ENCODE measurements at places on chromosomes 13 and 19.

- DNase-seq = no peak
Observed at GRCh38 chr19:5825178-5825577, 14.3 kb downstream of the FUT6 start.

- DNase-seq = no peak
Observed at GRCh38 chr19:57800696-57801095, 14.0 kb downstream of the ZNF552 start.

- no peak for DNase-seq
Observed at GRCh38 chr13:25762795-25763377, 288.9 kb downstream of the SHISA2 start.

- DNase-seq = no peak
Observed at GRCh38 chr19:29573486-29573885, 32.6 kb upstream of the POP4 start.

GRCh38 chr19:5152013-5152763, 183.3 kb downstream of the KDM4B start:
- no peak for DNase-seq

DNA sequence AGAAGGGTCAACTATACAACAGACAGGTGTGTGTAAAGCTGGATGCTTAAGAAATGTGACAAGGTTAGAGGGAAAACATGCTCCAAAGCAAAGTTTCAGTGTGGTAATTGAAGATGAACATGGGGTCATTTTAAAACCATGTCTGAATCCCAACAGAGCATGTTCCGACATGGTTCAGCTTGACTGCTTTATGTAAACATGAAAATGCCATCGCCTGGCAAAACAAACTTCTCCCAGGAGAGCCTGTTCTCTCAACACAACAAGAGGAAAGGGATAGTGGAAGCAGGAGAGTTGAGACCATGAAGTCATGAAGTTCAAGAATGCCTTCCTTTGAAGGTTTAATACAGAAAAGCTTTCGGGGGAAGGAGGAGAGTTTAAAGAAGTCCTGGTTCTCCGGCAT, 85.8 kb downstream of the EPSTI1 start:
- no peak for DNase-seq

DNA sequence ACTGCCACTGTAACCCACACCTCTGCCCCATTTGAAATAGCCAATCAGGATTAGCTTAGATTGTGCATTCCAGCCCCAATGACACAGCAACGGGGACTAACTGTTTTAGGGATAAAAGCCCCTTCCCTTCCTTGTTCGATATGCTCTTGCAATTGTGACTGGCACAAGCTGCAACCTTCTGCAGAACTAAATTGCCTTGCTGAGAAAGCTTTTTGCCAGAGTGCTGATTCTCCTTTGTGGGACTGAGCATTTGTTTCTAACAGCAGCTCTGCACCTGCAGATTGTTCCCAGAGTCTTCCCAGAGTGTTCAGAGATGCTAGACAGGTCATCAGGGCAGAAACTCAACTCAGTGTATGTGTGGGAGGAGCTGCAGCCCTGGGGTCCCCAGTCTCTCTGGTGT, 115.8 kb downstream of the ZNF675 start:
- DNase-seq = no peak

DNA sequence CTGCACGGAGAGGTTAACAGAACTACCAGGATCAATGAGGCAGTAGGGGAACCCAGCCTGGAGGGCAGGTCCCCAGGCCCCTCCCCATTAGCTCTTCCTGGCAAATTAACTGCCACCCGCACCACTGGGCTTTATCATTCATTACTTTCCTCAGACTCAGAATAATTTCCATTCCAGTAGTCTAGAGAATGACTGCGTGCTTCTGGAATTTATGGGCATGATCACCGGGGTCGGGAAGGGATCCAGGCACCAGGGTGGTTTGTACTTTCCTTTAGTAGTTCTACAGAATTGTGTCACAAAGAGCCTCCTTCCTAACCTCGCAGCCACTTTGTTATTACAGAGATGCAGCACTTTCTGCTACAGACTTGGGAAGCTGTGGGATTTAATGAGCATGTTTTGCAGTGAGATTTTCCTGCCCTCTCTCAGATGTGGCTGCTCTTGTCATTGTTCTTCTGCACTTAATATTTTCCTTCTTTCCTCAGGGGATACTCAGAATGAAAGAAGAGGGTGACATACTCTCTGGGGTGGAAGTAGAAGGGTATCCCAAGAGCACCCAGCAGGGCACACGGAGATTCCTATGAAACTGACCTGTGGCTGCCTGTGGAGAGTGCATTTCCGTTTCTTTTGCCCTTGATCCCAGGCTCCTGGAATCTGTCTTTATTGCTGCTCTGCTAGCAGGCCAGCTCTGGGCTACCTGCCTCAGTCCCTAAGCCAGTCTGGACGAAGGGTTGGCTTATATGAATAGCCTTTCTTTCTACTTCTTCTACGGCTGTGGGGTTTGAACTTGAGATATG, 285.0 kb upstream of the SLC10A2 start:
- no peak for DNase-seq

DNA sequence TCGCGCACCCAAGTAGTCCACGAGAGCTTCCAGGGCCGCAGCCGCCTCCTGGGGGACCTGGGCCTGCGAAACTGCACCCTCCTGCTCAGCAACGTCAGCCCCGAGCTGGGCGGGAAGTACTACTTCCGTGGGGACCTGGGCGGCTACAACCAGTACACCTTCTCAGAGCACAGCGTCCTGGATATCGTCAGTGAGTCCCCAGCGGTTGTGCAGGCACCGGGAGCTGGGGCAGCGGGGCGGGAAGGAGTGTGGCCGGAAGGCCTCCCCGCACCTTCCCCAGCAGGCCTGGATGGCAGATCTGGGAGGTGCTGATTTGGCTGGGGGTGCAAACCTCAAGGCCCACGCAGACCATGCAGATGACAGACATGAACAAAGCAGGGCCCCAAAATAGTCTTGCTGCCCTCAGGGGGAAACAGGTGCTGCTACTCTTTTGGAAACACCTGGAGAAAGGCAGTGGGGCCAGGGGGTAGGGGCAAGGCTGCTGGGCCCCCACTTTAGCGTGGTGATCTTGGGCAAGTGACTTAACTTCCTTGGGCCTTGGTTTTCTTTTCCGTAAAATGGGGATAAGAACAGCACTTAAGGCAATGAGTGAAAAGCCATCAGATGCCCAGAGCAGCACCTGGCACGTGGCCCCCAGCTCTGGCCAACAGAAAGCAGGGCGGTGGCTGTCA, 4.0 kb downstream of the MAG start:
- DNase-seq = no peak

Data from HS-5 (cell line).